ENCODE measurements at places on chromosomes 4 and X.

DNA sequence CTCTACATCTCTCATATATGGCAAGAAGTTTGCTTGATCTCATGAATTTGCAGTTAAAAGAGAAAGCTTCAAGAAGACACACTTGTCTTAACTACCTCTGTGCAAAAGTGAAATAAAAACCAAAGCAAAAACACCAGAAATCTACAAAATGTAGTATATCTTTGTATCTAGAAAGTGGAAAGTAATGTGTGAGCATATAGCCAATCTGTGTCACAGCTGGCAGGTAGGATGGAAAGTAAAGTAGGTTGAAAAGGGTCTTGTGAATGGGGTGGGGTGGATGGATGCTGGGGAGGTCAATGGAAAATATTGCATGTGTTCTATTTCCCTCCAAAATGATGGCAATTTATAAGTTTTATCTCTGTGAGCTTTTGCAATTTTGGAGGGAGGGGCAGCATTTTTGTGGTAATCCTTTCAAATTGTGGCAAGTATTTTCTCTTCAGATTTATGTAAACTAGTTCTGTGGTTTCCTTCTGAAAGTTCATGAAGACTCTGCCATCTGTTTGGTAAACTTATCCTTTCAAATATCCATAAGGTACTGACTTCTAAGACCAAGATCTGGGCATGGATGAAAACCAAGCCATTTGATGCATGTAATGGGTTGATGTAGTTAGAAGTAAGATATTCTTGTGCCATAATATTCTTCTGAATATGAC is 215.9 kb upstream of the GIMD1 start:
- no peak for DNase-seq

GRCh38 chrX:12919051-12919450 is 12.6 kb downstream of the TLR8 start:
- no peak for DNase-seq

GRCh38 chrX:150476164-150476699 is 92.2 kb upstream of the MTM1 start:
- no peak for DNase-seq

DNA sequence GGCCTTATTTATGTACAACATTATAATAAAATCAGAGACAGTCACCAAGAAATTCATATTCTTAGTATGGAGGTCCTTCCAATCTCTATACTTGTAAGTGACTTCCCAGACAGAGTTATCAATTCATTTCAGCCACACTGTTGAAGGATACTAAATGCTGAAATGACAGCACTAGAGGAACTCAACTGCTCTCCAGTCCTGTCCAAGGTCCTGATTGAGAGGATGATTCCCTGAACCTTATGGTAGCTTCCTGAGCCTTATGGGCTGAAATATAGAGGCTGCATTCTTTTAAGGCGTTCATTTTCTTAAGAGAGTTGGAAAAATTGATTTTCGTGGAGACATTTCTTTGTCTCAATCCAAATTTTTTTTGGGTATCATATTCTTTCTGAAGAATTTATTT is 205.9 kb downstream of the TLL1 start:
- no peak for DNase-seq

- DNase-seq: no peak
Measured at GRCh38 chr4:58564695-58565475, 1454.7 kb upstream of the IGFBP7 start.

DNA sequence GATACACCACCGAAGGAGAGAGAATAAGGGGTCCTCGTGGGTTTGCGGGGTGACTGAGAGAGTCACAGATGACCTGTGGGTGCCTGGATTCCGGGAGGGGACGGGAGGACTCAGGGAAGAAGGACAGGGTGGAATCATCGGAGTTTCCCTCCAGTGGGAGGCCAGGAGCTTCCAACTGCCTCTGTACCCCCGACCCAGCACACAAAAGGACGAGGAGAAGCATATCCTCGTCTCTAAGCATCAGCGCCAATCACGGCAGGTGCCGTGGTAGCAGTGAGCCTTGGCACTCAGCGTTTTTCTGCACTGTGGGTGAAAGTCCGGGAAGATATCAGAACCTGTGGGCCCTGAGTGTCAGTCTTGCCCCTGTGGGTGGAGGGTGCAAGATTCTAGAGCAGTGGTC is 62.0 kb downstream of the ASMT start:
- no peak for DNase-seq

GRCh38 chr4:130808492-130808891 is 1712.5 kb downstream of the C4orf33 start:
- no peak for DNase-seq

- no peak for DNase-seq
Measured at GRCh38 chr4:73653695-73654106, 33.5 kb upstream of the RASSF6 start.

- no peak for DNase-seq
Measured at GRCh38 chr4:77501851-77502250, 103.8 kb upstream of the CXCL13 start.

DNA sequence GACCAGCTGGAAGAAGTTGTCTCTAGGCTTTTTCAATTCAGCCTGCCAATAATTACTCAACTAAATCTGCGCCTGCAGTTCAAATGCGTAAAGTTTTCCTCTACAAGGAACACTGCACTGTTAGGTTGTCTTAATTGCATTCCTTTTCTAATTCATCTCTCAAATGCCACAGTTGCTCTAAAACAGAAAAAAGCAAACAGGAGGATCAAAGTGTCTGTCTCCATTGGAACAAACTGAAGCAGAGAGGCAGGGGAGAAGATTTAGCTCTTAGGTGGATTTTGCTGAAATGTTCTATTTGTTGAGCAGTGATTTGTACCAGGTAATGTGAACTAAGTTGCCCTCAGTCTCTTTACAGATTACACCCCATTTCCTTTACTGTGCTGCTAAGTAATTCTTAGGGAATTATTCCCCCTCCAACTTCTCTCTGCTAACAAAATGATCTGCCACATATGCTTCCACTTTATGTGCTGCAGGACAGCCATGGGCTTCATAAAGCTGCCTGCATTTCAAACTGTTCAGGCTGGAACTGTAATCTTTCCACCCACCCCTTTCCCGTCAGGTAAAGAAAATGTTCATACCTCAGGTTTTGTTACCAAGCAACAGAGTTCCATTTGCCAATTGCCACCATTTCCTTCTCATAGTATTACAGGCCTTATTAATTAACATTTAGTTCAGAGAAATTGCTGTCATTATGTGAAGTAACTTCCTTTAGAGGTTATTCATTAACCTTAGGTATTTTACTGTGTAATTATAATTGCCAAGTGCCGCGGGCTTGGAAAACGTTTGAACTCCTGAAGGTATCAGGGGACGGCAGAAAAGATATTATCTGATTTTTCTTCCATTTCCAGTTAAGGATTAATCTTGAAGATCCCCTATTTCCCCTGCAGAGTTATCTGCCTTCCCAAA is 149.3 kb downstream of the SPRY1 start:
- DNase-seq: no peak

GRCh38 chr4:32148111-32148666 is 1428.0 kb downstream of the PCDH7 start:
- DNase-seq: no peak

- no peak for DNase-seq
Measured at GRCh38 chrX:54926978-54927377, 6.4 kb downstream of the TRO start.

- no peak for DNase-seq
Measured at GRCh38 chr4:87875191-87875590, 42.4 kb downstream of the MEPE start.

DNA sequence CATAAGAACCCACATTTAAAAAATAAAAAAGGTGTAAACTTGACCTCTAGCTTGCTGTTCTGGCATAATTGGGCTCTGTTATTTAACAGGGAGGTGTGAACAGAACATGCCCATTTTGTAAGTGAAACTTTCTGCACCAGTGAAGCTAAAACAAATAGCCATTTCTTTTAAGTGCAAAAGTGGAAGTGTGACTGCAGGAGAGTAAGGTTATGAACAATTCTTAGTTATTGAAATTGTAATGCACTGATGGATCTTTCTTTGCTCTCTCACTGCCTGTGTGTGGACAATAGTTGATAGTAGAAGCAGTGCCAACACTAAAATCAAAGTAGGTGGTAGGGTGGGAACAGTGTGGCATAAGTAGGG is 12.6 kb downstream of the P2RY10 start:
- no peak for DNase-seq

DNA sequence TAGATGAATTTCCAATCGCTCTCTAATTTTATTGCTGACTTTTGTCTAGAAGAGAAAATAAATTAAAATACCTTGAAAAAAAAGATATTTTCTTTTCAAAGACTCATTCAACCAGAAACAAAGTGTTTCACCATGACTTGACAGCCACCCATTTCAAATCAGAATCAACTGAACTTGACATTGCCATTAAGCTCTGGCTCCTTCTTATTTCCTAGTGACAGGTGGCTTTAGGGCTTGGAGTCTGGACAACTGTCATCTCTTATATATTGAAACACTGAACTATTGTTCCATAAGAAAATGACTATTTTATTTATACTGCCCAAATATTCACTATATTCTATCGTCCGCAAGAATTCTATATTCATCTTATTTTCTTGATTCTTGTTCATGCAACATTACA is 229.2 kb downstream of the SLC39A8 start:
- DNase-seq: no peak

- no peak for DNase-seq
Measured at GRCh38 chr4:72390409-72390808, 178.6 kb downstream of the ADAMTS3 start.

GRCh38 chr4:85933291-85933640 is 426.6 kb downstream of the MAPK10 start:
- DNase-seq: no peak

- no peak for DNase-seq
Measured at GRCh38 chr4:41256131-41256739, 493 bp upstream of the UCHL1 start.

GRCh38 chrX:70208479-70208878 is 26.0 kb upstream of the AWAT1 start:
- no peak for DNase-seq

GRCh38 chrX:139198936-139199335 is 331.6 kb upstream of the F9 start:
- DNase-seq: no peak

DNA sequence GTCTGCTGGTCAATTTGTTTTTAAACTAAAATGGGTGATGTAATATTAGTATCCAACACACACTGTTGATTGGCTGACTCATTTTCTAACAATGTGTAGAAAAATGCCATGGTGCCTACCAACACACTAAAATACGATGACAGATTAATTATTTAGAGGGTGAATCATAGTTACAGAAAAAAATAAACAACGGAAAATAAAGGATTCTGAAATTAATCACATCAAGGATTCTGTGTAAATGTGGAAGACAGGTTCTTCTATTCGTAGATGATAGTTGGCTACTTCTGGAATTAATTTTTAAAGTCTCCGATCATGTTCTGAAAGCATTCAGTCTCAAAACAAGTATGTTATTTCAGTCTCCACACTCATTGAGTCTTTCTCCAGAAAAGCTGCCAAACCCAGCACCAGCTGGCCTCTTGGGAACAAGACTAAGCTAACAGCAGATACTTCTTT is 8.2 kb upstream of the IQCM start:
- DNase-seq: no peak

DNA sequence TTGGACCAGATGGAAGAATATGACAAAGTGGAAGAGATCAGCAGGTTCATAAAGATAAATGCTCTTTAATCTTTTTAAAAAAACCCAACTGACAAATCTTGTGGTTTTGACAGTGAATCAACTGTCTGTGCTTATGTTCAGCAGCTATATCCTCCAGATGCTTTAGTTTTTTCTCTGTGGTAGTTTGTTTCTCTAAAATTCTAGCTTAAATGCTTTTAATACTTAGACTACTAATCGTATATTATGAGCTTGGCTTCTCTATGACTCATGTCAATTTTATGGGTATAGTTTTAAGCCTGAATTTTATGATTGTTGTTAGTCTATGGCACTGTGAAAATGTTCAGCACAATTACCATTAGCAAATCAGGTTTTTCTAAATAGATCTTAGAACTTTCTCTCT is 12.9 kb downstream of the HHIP start:
- no peak for DNase-seq

GRCh38 chrX:46294234-46294633 is 251.0 kb downstream of the ZNF674 start:
- DNase-seq: no peak

DNA sequence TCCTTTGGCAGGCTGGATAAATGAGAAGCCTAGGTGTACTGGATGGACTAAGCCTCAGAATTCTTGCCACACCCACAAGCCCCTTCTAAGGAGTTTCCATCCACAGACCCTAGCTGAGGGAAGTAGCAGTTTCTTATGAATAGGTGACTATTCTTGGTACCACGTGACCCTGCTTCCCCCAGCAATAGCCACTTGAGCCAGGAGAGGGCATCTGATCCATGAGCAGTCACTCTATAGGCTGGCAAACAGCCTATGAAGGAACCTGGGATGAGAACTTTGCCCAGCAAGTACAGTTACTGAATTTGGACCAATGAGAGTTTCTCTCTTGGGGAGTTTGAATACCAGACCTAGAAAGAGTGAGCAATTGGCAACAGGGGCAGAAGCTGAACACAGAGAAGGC is 84.0 kb downstream of the RTL9 start:
- no peak for DNase-seq

GRCh38 chr4:137576446-137576845 is 44.2 kb upstream of the PCDH18 start:
- DNase-seq: no peak

DNA sequence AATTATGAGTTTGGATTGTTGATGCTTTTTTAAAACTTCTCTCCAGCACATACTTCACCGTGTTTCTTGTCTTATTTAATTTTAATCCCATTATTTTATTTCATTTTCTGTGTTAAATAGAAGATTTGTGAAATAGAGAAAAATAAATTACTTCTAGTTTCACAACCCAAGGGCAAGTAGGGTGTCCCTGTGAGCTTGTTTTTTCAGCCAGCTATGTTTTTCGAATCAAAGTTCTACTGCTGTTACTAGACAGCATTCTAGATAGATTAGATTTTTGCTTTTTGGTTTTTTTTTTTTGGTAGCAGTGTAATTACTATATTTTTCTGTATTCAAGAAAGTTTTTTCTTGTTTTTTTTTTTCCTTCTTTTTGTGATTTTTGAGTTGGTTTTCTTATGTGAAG is 59.9 kb downstream of the RBPJ start:
- DNase-seq: no peak

GRCh38 chr4:97142893-97143292 is 1000.4 kb downstream of the STPG2 start:
- no peak for DNase-seq

GRCh38 chr4:173170182-173170778 is 1.7 kb downstream of the GALNT7 start:
- DNase-seq: no peak

DNA sequence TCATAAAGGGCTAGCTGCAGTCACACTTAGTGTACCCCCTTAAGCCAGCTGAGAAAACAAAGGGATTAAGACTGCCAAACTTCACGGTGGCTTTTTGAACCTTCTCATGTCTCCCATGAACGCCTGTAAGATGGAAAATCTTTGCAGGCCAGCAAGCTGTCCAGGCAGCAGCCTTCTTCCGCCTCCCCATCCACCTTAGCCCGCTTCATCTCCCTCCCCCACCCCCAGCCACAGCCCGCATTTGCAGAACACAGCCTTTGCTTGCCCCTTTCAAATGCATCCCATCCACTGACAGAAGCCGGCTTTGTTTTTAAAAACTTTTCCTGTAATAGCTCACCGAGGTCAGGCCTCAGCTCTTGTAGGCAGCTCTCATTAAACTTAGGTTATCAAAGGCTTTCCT is 113.8 kb upstream of the FAM9B start:
- no peak for DNase-seq

- DNase-seq: no peak
Measured at GRCh38 chr4:10417740-10418139, 39.5 kb downstream of the ZNF518B start.

GRCh38 chr4:157459785-157460184 is 239.3 kb downstream of the GRIA2 start:
- DNase-seq: no peak
